ENCODE measurements at places on chromosomes 11 and 22.
A peak's percentile ranks its signal among the peaks of the same experiment; 100 is the strongest.

- DNase-seq: no peak
Measured at GRCh38 chr11:74577624-74578396, 14.6 kb upstream of the POLD3 start.

GRCh38 chr22:49103314-49104059, 724.2 kb downstream of the BRD1 start:
- DNase-seq: no peak

- no peak for DNase-seq
Measured at GRCh38 chr11:8288824-8289491, 25.3 kb upstream of the LMO1 start.

GRCh38 chr11:94975599-94975998, 2.1 kb downstream of the KDM4D start:
- no peak for DNase-seq

DNA sequence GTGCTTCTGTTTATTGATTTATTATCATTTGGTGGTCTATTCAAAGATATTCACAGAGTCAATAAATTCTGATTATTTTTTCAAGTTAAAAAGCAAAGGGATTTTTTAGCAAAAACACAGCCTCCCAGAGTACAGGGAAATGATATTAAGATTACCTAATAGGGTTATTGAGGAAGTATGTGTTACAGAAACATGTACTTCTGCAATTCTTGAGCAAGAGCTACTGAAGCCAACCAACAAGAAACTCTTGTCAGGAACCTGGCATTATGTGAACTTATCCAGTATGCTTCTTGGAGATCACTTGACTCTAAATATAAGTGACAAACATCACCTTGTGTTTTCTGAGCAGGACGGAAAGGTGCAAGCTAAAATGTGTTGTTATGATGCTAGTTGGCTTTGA, 42.0 kb upstream of the CARD18 start:
- DNase-seq: no peak

DNA sequence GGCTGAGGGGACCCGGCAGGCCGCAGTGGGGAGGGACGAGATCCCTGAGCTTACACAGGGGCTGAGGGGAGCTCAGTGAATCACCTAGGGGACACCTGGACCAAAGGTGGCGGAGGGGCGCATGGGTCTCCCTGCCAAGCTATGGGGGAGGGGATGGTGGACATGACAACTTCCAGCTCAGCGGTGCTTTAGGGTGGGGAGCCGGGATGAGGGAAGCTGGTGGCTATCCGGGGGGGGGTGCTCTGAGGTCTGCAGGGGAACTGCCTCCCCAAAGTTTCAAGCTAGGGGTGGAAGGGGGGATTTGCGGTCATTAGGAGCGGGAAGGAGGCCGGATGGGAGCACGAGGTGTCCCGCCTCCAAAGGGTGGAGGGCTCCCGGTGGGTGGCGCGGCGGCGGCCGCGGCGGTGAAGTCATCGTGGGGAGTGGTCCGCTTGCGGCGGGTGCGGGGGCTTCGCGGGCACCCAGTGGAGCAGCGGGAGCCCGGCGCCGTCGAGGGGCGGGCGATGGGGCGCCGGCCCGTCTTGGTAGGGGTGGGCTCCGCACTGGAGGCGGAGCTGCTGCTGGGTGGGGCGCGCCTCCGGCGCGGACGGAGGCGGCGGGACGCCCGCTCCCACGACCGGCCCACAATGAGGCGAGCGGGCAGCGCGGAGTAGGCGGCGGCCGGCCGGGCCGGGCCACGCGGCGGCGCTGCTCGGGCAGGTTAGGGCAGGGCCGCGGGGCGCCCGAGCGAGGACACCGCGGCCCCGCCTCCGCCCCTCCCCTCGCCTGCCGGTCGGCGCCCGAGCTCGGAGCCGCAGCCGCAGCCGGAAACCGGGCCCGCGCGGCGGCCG, at the start of gene MICALL1:
TSS of gene MICALL1 (plus strand) at position 764 of the 830 bp plus-strand sequence. CDS start 126 bp downstream, outside the sequence.
- peak; percentile 67 for DNase-seq

DNA sequence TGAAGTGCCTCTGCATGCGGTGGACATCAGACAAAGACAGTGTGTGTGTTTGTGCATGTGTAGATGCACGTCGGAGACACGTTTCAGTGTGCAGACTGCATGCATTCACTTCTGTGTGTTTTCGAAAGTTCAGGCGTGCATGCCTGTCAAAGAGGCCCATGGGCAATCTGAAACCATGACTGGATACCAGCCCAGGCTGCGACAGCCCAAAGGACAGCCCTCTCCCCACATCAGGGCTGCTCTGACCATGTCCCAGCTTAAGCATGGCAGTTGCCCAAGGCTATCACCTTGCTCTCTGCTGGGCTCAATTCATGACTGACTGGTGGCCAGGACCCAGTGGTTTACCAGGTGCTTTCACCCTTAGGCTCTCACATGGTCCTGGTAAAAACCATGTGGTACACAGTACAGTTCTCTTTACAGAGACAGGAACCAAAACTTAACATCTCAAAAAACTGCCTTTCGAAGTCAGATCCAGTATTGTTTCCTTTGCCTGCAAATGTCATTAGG, 423.7 kb upstream of the CADM1 start:
- DNase-seq: no peak

DNA sequence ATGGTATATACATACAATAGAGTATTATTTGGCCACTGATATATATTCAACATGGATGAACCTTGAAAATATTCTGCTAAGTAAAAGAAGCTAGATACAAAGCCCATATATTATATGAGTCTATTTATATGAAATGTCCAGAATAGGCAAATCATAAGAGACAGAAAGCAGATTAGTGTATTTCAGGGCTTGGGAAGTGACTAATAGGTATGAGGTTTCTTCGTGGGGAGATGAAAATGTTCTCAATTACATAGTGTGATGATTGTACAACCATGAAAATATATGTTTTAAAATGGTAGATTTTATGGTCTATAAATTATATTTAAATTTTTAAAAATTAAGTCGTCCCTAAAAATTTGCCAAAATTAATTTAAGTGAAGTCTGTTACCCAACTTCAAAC, 92.2 kb downstream of the STK33 start:
- DNase-seq: no peak

GRCh38 chr11:84564180-84564866, 1062.8 kb downstream of the DLG2 start:
- DNase-seq: no peak

GRCh38 chr11:76236092-76236999, 30.0 kb upstream of the WNT11 start:
- peak; percentile 56 for DNase-seq

DNA sequence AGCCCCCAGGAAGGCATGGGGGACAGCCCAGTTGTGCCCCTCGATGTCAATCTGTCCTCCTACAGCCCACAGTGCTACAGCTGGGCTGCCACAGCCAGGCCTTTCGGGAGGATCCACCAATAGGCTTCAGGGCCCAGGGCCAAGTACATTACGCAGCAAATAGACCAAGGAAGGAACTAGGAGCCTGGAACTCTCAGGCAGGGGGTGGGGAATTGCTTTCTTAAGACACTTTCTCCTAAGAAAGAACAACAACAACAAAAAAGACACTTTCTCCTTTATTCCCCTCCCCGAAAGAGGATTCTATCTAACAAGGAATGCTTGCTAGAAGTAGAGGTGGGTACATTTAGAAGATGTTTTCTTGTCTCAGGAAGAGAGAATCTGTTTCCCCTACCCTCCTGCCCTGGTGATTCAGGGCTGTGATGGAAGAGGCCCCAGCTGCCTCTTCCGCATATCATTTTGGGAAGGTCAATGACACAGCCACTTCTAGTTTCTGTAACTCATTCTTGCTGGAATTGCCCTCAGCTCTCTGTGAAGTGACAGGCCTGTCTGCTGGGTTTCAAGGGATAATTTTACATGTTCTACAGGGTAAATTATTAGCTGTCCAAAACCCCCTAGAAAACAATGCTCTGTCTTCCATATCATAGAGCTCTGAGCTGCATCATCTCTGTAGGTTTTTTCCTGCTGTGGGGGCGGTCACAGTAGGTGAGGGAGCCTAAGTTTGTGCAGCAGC, 6.0 kb upstream of the MALAT1 start:
- no peak for DNase-seq

- no peak for DNase-seq
Measured at GRCh38 chr11:7480113-7480512, 5.2 kb upstream of the OLFML1 start.

DNA sequence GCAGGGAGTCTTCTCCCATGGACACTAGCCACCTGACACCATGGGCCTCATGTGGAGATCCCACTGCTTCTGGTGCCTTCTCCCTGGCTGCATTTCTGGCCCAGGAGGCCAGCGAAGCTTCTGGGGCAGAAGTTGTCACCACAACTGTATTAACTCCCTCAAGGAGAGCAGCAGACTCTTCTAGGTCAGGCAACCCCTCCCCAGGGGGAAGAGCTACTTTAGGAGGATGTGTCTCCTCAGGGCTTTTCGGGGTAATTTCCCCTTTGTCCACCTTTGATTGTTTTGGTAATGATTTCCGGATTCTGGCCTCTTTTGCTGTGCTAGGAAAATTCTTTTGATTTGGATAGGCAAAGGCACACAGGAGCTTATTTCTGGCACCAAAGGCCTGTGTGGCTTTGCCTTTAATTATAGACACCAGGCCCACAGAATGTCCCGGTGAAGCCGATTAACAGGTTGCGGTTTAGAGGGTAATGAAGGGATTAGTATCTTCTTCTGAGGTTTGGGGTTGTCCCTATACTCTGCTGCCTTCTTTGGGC, 8.9 kb upstream of the UCP2 start:
- DNase-seq: no peak

GRCh38 chr11:117644403-117645155, 152.4 kb downstream of the DSCAML1 start:
- DNase-seq: no peak

GRCh38 chr11:85359859-85360258, 267.3 kb downstream of the DLG2 start:
- DNase-seq: no peak

DNA sequence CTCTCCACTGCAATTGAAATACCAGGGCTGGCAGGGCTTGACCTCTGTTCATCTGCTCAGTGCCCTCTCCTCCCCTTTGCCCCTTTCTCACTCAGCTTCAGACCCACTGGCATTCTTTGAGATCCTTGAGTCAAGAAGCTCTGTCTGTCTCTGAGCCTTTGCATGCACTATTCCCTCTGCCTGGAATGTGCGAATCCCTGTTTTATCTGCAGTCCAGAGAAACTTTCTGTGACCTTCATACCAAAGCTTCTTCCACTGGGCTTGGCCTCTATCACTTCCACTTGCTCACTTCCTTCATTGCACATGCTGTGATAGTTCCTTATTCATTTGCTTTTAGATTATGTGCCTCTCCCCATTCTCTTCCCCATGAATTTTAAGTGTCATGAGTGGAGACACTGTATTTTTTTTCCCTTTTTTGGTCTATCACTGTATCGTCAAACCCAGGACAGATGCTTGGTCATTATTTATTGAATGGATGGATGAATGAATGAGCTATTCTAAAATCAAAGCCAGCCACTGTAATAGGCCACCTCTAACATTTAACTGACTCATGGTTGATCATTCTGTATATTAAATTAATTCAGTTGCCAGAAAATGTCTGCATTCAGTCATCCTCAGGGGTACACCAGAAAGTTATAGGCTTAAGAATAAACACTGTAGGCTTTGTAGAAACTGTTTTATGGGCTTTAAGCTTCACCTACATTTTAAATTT, 88.7 kb upstream of the TIMP3 start:
- DNase-seq: no peak

GRCh38 chr22:24141586-24141985, 39.7 kb upstream of the SUSD2 start:
- DNase-seq: no peak

- DNase-seq: no peak
Measured at GRCh38 chr11:123474994-123475393, 44.9 kb downstream of the GRAMD1B start.

DNA sequence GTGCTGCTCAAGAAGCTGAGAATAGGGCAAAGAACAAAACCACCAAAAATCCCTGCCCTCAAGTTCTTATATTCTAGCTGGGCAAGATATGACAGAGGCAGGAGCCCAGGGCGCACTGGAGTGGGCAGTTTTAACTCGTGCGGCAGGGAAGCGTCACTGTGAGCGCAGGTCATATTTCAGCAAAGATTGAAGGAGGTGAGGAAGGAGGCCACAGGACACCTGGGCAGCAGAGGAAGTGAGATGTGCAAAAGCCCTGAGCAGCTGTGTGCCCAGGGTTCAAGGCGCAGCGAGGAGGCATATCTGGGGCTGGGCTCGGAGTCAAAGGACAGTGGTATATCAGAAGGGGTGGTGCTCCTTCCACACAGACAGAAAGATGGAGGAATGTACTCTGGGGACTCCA, 13.5 kb downstream of the KCNC1 start:
- peak; percentile 8 for DNase-seq

DNA sequence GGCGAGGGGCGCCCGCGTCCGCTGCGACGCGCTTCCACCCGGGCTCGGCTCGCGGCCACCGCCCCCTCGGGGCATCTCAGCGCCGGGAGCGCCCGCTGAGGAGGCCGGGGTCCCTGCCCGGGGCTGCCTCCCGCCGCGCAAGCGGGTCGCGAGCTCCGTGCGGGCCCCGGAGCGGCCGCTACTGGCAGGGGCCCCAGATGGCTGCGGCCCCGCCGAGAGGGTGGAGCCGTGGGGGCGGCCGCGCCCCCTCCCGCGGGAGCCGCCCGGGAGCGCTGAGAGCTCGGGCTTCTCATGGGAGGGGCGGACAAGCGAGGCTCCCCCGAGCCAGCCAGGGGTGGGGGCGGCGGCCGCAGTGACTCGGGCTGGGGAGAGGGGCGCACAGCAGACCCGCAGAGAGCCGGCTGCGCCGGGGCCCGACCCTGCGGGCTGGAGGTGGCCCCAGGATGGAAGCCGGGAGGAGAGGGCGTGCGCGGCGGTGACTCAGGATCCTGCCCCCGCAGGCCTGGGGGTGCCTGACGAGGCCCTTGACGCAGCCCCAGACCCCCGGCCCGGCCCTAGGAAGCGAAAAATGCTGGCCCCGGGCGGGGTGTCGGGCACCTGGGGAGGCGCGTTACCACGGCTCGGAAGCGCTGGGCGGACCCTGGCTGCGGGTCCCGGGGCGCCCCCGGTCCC, 603 bp upstream of the ZFTA start:
- peak; percentile 21 for DNase-seq

DNA sequence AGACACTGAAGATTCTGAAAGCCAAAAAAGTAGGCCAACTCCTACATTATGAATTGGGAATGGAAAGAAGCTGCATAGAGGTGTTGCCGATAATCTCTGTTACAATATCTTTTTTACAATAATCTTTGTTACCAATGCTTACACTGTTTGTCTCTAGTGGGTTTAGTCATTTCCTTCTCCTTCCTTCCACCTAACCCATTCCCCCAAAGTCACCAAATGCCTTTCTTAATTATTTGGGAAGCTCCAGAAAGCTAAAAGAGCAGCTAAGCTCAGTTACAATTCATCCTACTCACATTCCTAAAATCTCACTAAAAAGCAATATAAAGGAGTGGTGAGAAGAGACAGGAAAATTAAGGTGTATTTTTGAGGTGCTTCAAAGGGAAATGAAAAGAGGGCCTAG, 313.7 kb downstream of the SWAP70 start:
- DNase-seq: no peak

GRCh38 chr22:45908961-45909360, 68.0 kb downstream of the WNT7B start:
- no peak for DNase-seq

DNA sequence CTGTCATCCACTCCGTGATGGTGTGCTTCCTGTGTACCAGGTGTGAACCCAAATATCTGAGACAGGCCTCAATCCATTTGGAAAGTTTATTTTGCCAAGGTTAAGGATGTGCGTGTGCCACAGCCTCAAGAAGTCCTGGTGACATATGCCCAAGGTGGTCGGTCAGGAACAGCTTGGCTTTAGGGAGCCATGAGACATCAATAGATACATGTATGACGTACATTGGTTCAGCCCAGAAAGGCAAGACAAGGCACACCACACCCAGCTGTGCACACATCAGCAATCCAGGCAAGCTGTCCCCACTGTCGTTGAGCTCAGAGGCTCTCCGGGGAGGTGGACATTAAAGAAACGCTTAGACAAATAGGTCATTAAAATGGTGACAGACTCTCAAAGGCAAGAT, 56.8 kb upstream of the SHANK2 start:
- DNase-seq: no peak

GRCh38 chr11:20192151-20192550, 31.9 kb upstream of the DBX1 start:
- DNase-seq: no peak

Data from CD8-positive, alpha-beta memory T cell (primary cell).